ENCODE measurements at places on chromosomes 4 and X.

DNA sequence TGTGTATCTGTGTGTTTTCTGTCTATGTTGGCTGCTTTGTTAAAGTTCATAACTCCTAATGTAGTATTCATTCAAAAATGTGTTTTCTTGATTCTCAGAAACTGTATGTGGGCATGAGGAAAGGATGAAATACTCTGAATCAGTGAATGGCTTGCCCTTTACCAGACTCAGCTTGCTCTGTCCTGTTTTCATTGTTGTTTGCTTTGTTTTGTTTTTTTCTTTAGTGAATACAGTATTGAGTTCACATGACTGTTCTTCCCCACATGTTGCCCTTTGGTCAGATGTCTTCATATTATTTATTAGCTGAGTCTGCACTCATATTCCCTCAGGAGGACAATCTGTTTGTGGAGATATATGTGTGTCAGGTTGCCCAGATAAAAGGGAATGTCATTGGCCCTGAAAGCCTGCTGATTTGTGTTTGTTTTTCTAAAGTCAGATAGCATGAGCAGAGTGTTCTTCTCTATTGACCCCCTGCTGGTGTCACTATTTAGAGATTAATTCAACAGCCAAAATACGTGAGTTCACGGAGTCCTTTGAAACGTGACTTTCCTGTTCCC is 1184.4 kb downstream of the RPA4 start:
- DNase-seq: no peak

GRCh38 chr4:99395595-99396364 is 39.4 kb downstream of the ADH7 start:
- DNase-seq: no peak

DNA sequence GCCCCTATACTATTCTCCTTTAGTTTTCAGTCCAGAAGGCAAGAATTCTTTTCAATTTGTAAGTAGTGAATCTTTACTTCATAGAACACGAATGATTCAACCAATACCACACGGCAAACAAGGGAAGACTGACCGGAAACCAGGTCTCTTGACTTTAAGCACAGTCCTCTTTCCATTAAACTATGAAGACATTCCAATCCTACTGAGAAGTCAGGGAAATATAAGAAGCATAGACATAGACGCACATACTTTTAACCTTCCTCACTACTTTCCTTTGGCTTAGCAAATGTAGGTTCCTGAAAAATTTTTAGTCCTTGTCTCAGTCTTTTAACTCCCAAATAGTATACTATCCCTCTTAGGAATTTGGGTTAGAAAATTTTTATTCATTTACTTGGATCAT is 9.1 kb downstream of the CHRDL1 start:
- no peak for DNase-seq

DNA sequence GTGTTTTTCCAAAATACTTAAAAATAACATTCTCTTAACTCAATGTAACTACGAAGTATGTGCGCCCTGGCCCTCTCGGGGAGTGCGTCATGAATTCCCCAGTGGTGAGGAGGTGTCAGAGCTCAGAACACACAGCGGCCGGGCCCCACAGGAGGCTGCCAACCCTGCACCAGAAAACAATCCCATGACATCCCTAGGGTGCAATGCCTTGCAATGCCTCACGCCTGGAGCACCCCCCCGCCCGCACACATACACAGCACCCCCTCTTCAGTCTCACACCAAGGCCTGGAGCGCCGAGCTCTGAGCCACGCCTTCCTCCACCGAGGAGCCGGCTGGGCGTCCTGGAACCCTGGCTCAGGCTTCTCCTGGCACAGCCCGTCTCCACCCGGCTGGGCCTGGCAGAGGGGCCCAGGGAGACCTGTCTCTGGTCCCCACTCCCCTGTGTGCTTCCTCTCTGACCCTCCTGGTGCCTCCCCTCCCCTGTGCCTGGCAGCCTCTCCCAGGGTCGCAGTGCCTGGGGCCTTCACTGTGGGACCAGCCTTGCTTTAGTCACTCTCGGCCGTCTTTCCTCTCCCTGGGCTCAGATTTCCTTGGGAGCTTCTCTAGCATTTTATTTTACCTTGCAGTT is 108.2 kb upstream of the ADRA2C start:
- no peak for DNase-seq

DNA sequence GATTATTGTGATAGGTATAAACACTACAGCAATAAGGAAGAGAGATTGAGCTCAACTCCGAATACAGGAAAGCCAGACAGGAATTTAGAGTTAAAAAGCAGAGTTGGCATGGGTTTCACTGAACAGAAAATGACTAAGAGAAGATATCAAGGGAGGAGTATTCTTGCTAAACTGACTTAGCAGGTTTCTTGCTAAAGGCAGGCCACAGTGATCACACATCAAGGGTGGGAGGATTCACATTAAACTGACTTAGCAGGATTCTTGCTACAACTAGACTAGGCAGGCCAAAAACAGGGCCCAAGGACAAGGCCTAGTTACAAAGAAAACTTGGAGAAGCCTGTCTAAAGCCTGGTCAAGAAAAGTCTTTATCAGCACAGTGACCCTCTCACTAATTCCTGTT is 195.1 kb downstream of the MAGEB5 start:
- no peak for DNase-seq

- no peak for DNase-seq
These were observed 733 bp upstream of the NAA15 start for GRCh38 chr4:139300431-139301112.

GRCh38 chr4:6779667-6780565 is 2.6 kb upstream of the KIAA0232 start:
- no peak for DNase-seq

DNA sequence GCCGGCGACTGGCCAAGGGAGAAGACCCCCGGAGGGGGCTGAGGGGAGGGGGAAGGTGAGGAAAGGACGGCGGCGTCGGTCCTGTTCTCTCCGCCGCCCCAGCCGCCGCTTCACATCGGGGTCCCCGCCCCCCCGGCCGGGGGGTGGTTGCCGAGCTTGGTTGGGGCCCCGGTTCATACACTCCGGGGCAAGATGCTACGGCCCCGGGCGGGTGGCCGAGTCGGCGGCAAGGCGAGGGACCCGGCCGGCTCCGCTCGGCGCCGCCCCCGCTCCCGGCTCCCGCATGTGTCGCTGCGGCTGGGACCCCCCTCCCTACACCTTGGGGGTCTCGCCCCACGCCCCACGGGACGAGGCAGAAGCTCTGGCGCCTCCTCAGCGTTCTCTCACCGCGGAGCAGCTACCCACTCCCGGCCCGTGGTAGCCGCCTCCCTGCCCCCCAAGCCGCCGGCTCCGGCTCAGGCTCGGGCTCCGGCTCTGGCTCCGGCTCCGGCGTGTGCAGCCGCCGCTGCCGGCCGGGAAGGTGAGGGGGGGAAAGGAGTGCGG is 461 bp downstream of the FBXW7 start:
- peak; percentile 22 for DNase-seq

- peak; percentile 44 for DNase-seq
These were observed 57.6 kb downstream of the MAPK10 start for GRCh38 chr4:86302251-86302650.

DNA sequence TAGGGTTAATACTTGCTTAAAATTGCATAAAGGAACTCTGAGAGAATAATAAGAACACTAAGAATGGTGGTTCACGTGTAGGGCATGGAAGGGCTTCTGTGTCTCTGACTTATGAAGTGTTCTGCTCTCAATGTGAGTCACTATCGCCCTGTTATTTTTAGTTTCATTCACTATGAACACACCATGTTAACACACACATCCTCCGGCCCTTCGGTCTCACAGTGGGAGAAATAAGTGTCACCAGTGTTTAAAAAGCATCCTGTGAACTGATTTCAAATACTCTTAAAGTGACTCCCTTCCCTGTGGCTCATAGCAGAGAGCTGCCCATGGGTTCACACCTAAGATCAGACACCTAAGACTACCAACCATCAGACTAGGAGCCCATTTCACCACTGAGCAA is 33.8 kb upstream of the FGFBP2 start:
- no peak for DNase-seq

- DNase-seq: no peak
These were observed 259.0 kb upstream of the TRPC5 start for GRCh38 chrX:112341598-112341997.

DNA sequence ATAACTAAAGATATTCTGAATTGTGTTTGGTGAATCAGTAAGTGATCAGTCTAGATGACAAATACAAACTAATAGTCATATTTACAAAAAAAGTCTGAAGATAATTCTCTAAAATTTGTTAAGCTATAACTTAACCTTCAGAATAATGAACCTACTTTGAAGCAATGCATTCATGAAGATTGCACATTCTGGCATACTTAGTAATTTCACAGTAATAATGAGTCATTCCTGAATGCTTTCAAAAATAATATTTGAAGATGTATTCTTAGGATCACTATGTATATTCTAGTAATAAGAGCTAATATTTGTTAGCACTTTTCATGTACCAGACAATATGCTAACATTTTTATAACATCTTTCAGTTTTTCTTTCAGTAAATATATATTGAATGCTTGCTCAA is 756.7 kb upstream of the SLIT2 start:
- DNase-seq: no peak

GRCh38 chrX:97968376-97969163 is 1084.9 kb downstream of the RPA4 start:
- no peak for DNase-seq

DNA sequence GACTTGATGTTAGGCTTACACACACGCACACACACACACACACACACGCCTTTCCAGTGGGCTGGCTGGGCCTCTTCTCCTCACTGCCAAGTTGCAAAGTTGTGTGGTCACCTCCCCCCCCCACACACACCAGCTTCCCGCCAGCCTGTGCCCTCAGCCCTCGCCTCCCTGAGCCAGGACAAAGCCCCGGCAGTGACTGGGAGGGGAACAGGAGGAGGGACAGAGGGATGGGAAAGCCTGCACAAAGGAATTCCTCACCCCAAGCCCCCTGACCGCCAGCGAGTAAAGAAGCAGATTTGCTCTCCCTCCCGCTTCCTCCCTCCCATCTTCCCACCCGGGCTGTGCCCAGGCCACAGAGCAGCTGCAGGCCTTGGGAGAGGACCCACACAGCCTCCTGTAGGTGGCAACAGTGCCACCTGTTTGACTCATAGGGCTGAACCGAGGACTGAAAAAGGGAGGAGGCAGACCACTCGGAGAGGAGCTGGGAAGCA is at the start of gene GDPD2:
Gene GDPD2 (plus strand): TSS at position 464 of the 491 bp plus-strand sequence. CDS start 1,671 bp downstream, outside the sequence.
- peak; percentile 28 for DNase-seq

DNA sequence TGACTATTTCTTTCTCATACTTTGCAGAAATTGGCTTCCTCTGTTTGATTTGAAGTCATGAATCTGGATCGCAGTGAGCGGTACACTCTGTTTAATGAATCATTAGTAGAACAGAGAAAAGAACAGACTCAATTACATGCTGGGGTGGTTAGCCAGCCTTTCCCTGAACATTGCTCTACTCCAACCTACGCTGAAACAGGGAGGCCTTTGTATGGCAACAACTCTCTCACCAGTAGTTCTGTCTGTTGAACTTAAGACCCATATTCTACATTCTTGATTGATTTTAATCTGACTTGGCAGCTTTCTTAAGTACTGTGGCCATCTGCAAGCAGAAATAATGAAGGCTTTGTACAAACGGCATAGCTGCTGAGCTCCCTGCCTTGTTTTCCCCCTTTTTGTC is 19.0 kb upstream of the AP1S2 start:
- no peak for DNase-seq

DNA sequence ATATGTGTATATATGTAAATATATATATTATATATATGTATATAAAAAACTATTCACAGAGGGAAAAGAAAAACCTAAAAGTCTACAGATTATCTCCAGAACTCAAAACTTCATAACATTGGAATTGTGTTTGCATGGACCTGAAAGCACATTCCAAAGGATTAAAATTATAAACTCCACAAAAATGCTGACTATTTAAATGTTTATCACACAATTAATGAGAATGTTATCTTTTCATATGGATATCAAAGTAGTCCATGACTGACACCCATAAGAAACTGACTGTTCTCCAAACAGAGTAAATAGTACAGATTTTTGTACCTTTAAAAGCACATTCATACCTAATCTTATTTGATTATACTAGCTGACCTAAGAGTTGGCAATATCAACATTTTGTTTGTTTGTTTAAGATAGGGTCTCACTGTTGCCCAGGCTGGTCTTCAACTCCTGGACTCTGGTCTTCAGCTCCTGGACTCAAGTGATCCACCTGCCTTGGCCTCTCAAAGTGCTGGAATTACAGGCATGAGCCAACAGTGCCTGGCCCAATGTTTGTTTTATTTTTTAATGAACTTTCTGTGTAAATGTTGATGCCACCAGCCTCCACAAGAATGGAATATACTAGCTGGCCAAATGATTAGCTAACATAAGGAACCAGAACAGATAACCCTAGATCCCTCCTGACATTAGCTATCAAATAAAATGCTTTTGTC is 50.0 kb downstream of the SLC39A8 start:
- no peak for DNase-seq

DNA sequence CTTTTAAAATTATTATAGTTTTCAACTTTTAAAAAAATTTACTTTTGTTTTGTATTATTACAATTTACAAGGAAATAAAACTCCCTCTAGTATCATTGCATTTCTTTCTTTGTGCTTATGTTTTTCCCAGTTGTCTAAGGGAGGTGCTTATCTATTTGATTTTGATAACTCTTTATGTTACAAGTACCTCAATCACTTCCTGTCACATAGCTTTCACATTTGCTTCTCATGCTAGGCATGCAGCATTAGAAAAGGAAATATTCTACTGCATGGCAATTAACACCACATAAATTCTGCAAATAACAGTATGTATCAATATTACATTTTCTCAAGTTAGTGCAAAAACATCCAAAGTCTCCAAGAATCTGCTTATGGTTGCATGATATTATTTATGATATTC is 180.3 kb upstream of the HS3ST1 start:
- DNase-seq: no peak

- DNase-seq: no peak
These were observed 440.9 kb downstream of the NKX6-1 start for GRCh38 chr4:84058201-84058600.

- no peak for DNase-seq
These were observed 6.3 kb upstream of the TAB3 start for GRCh38 chrX:30895370-30895769.

- no peak for DNase-seq
These were observed 245.8 kb downstream of the ADAMTS3 start for GRCh38 chr4:72323227-72323626.

- no peak for DNase-seq
These were observed 73.4 kb upstream of the EDNRA start for GRCh38 chr4:147407261-147408045.

DNA sequence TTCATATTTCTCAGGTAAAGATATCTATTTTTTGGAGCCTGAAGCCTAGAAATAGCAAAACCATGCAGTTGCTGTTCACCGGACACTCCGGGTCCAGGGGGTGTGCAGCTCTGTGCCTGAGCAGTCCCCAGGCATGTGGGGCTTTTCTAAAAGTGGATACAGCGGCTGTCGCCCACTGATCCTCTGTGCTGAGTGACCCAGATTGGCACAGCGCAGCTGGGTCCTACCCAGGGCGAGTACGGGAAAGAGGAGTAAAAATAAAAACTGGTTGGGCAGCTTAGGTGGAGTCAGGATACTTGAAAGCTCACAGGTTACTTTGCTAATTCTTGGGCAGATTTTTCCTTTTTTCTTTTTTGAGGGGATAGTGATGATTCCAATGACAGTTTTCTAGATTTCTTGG is 118.8 kb downstream of the UCHL1 start:
- no peak for DNase-seq

- DNase-seq: no peak
These were observed 46.8 kb upstream of the F9 start for GRCh38 chrX:139483699-139484098.
